ENCODE measurements at places on chromosomes 7 and 10. TPM values are rescaled to one million over a fixed set of nuclear protein-coding genes. Genes with fewer than 3 reads are reported as not detected.

RARRES2 gene
- not detected for total RNA-seq

IL15RA gene
- 6.8 TPM for total RNA-seq

AOAH gene
- total RNA-seq: not detected

POLD2 gene
- 60.7 TPM for total RNA-seq

CYP2E1 gene
- 0.16 TPM for total RNA-seq

SLC13A1 gene
- total RNA-seq: not detected

FRAT1 gene
- 2.6 TPM for total RNA-seq

HOXA5 gene
- 8.3 TPM for total RNA-seq

PKD1L1 gene
- total RNA-seq: 6.3 TPM

OR2A5 gene
- not detected for total RNA-seq
